ENCODE measurements at places on chromosomes 5 and 9.
A peak's percentile ranks its signal among the peaks of the same experiment; 100 is the strongest.

- DNase-seq = peak; percentile 11
Observed at GRCh38 chr9:134486596-134486995, 155.0 kb upstream of the COL5A1 start.

GRCh38 chr9:102456562-102456961 lies 538.6 kb upstream of the CYLC2 start:
- no peak for DNase-seq

- peak; percentile 57 for DNase-seq
Observed at GRCh38 chr5:131679911-131680310, 44.9 kb upstream of the RAPGEF6 start.

DNA sequence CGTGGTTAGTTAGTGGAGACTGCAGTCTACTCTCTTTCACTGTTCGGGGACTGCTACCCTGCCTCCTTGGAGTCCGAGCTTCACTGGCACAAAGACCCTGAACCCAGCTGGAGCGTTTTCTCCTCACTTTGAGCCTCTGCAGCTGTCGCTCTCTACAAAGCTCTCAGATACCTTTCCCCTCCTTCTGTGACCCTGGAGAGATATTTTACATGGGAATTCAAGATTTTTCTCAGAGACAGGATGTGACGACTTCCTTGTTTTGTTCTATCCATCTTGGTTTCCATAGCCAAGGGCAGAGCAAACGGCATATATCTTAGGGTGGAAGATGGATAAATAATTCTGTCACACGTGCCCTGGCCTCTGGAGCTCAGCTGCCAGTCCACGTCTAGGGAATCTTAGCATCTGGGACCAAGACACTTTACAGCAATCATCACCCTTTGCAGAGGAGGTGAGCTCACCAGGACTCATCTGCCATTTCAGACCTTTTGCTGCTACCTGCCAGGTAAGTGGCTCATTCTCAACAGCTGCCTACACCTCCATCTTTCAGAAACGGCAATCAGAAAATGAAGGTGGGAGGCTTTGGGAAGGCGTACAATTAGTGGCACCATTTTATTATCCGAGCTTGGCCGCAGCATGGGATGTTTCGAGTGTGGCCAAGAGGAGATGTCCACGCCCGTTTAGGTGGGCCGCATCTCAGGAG lies at the start of gene BTNL9:
Gene BTNL9, plus strand, starts transcription at position 336 of the 700 bp plus-strand sequence. CDS start 5,224 bp downstream, outside the sequence.
- DNase-seq = no peak

- no peak for DNase-seq
Observed at GRCh38 chr5:139597134-139597533, 36.0 kb downstream of the UBE2D2 start.

DNA sequence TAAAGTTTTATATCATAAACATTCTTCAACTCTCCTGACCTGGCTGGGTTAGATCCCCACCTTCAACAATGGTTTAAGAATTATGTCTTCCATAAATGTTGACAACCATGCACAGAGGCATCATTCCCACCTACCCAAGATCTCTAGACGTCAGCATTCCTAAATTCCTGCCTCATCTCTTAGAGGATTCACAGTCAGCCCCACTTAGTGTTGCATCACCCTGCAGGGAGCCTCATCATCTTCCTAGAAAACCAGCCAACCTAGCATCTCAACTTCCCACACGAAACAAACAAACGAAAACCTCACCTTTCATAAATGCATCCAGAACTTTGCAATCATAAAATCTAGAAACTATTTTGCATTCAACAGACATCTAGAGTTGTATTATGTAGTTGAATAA lies 816.1 kb upstream of the C9orf72 start:
- no peak for DNase-seq

DNA sequence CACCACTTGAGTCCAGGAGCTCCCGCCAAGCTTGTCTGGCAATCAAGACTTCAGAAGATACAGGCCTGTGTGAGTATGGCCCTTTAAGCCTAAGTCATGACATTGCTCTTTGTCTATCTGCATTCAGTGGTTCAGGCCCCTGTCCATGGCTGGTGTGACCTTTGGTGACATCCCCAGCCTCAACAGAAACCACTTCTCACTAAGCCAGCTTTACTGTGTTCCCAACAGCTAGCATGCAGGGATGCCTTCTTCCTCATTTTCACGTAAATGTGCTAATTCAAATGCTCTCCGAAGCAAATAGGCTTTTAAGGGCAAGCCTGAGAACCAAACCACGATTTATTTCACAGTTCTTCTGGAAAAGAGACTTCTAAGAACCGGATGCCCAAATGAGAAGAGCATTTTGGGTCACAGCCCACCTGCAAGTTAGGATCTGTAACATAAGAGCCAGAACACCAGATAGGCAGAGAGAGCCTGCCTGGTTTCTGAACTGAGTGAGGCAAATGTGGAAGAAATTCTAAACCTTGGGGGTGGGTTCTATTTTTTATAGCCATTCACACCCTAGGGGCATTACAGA lies 14.9 kb downstream of the CD180 start:
- DNase-seq = peak; percentile 63

GRCh38 chr5:39400713-39401578 lies 23.8 kb downstream of the DAB2 start:
- DNase-seq = peak; percentile 14

- no peak for DNase-seq
Observed at GRCh38 chr9:110278080-110278707, 21.9 kb upstream of the TXN start.

DNA sequence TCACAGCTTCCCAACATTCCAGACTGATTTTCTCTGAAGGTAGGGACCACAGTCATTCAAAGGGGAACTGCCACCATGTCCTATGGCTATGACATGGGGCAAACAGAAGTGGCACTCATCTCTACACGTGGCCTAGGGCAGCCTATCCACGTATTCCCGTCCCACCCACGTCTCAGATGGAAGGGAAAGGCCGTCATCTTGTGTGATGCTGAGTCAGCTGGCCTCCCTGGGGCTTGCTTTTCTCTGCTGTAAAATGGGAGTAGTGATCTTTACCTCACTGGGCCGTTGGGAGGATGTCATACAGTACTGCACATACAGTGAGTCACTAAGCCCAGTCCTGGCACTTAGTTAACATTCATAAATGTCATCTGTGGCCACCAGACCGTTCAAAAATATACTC lies 72.3 kb downstream of the RAPGEF1 start:
- DNase-seq = peak; percentile 93

DNA sequence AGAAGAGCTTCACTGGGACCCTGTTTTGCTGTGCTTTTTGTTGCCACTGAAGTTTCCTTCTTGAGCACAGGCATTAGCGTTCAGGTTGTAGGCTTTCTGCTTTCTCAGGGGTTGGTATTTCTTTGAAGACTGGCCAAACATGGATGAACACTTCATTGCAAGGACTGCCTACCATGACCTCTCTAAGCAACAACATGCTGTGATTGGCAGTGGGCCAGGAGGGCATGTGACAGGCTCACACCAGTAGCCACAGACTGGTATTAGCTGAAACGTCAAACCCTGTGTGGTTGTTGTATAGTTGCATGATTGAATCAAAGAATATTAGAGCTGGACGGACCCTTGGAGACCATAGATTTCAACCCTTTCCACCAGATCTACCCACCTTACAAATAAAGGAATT lies 20.0 kb upstream of the MLANA start:
- DNase-seq = no peak

DNA sequence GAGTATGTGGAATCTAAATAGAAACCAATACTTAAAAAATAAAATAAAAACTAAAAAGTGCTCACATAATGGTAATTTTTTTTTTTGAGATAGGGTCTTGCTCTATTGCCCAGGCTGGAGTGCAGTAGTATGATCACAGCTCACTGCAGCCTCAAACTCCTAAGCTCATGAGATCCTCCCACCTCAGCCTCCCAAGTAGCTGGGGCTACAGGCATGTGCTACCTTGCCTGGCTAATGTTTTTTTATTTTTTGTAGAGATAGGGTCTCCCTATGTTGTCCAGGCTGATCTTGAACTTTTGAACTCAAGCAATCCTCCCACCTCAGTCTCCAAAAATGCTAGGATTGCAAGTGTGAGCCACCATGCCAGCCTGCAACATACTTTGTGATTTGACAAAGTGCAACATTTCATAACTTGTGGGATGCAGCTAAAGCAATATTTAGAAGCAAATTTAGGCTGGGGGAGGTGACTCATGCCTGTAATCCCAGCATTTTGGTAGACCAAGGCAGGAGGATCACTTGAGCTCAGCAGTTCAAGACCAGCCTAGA lies 18.4 kb downstream of the AP3B1 start:
- no peak for DNase-seq

- no peak for DNase-seq
Observed at GRCh38 chr5:157049605-157050004, 9.3 kb downstream of the HAVCR1 start.

- DNase-seq = no peak
Observed at GRCh38 chr5:149485655-149486615, 65.3 kb downstream of the CSNK1A1 start.

- no peak for DNase-seq
Observed at GRCh38 chr9:118635416-118635815, 733.8 kb downstream of the BRINP1 start.

DNA sequence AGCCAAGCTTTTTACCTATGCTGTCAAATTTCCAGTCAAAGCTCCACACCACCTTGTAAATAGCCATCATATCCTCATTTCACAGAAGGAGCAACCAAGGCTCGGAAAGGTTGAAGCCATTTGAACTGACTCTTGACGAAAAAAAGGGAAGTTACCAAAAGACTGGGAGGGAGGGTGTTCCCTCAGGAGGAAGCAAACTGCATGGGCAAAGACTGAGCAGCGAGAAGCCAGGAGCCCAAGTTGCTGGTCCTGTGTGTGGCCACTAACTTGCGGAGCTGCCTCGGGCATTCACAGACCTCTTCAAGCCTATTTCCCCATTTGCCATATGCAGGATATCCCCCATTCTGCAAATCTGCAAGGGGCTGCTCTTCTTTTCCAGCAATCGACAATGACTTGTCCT lies 37.4 kb downstream of the TTLL11 start:
- peak; percentile 24 for DNase-seq

GRCh38 chr9:72955571-72955970 lies 2.7 kb upstream of the ALDH1A1 start:
- DNase-seq = peak; percentile 46

- no peak for DNase-seq
Observed at GRCh38 chr5:117417501-117417900, 842.9 kb upstream of the SEMA6A start.

- DNase-seq = peak; percentile 69
Observed at GRCh38 chr5:32233696-32234447, 59.8 kb upstream of the GOLPH3 start.

DNA sequence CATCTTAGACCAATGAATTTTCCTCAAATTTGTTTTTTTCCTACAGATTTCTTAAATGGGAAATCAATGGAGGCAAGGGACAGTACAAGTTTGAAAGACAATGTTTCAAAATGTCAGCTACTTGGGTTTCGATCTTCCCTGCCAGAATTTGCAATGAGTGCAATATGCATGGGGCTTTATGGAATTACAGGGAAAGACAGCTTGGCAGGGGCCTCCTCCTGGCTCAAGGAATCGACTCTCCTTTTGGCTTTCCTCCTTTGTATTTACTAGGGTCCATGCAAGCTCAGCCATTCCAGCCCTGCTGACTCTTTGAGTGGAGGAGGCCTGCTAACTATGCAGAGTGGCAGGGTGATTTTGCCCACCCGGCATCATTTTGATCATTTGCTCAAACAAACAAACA lies 63.2 kb downstream of the MED27 start:
- no peak for DNase-seq

- no peak for DNase-seq
Observed at GRCh38 chr9:88280816-88281382, 107.3 kb upstream of the SPIN1 start.

- DNase-seq = no peak
Observed at GRCh38 chr9:131030239-131031004, 21.4 kb downstream of the LAMC3 start.

GRCh38 chr9:86772635-86772993 lies 174.7 kb downstream of the GAS1 start:
- DNase-seq = no peak

DNA sequence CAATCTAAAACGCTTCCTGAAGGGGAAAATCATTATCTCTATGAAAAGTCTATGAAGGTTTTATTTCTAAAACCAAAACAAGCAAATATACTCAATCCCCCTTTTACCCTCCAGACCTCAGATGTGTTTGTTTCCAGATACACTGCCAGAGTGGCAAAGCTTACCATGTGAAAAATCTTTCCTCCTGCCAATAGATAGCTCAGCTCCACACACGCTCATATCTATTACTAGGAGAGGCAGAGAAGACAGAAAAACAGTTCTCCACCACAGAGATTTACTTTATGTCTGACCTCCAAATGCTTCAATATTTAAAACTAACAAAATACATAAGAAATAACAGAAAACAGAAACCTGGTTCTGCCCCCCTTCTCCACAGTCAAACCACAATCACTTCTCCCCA lies 7.0 kb downstream of the IRX2 start:
- no peak for DNase-seq

GRCh38 chr5:72818866-72819534 lies 2.5 kb downstream of the TNPO1 start:
- DNase-seq = peak; percentile 74

DNA sequence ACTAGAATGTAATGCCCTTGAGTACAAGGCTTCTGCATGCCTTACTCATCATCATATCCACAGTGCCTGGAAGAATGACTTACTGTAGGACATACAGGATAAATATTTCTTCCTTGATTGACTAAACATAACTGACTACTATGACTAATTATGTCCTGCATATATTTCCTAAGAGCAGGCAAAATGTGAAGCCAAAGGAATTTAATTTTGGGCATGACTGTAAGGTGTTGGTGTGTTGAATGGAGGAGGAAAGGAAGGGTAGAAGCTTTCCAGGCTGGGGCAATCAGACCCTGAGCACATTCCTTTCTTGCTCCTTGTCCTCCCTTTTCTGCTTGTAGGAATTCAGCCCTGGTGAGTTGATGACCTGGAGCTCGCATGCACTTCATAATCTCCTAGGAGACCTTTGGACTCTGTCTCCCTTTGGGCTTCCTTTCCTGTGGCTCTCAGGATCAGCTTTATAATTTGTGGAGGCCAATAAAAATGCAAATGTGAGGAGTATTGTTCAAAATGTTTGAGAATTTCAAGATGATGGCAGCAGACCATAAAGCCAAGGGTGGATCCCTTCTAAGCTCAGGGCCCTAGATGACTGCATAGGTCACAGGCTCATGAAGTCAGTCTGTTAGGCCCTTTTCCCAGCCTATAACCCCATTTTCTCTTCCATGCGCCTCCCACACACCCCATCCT lies 174.0 kb downstream of the HMHB1 start:
- DNase-seq = no peak

GRCh38 chr5:95823738-95824609 lies 1.4 kb upstream of the GLRX start:
- peak; percentile 90 for DNase-seq

DNA sequence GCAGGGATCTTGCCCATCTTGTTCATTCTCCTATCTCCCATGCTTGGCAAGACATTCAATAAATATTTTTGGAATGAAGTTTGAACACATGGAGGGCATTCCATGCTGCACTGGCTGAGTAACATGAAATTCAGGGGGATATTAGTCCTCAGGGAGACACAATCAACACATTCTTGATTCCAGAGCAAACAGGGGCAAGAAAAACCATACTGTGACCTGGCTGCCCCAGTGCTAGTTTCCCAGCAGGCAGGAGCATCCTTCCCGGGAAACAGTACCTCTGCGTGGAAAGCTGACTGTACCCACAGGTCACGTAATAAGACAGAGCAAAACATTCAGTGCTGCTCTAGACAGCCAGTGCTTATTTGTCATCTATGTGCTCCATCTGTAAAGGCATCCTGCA lies 66.3 kb upstream of the SPOCK1 start:
- DNase-seq = no peak

Measured in inflammatory macrophage treated with lipopolysaccharide for 1 hour (primary cell).